Fibroblast of lung (primary cell): ENCODE measurements at places on chromosomes 11 and 22. TPM values are rescaled to one million over a fixed set of nuclear protein-coding genes. Genes with fewer than 3 reads are reported as not detected.
A peak's percentile ranks its signal among the peaks of the same experiment; 100 is the strongest.

GRCh38 chr11:61160487-61161189, 588 bp downstream of the VPS37C start:
- peak; percentile 21 for DNase-seq

DNA sequence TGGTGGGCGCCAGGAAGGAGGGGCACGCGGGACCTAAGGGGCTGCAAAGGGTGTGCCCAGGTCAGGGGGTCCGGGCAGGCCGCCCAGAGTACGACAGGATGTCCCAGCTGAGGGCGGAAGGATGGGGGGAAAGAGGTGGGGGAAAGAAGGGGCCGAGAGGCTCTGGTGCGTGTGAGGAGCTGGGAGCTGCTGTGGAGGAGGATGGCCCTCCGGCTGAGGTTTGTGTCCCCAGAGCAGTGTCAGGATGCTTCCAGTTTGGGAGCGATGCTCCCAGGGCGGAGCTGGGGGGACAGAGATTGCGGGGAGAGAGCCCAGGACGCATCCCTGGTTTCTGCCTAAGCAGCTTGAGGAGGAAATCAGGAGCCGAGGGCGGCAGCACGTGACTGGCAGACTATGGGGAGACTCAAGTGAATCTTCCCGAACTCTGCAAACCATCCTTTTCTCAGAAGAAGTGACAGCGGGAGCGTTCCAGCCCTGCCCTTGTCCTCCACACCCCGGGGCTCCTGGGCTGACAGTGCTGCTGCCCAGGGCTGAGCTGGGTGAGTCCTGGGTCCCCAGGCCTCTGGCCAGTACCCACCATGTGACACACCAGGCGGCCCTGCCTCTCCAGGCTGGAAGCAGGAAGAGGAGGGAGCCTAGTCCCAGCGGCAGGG, 19.7 kb upstream of the TTLL12 start:
- DNase-seq = no peak

DNA sequence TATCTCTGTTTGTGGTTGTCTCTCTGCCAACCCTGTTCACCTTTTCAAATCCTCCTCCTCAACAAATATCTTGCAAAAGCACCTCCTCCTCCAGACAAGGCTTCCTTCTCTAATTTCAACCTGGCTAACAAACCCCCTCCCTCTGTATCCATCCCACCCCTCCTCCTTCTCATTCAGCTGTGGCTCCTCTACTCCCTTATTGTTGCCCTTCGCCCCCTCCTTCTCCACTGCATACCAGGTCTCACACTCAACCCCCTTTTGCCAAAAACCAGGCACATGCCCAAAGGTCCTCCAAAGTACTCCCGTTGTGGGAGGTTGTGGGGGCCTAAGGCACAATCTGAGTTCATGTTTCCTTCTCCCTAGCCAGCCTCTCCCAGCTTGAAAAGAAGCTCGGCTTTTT, 110.6 kb downstream of the JRKL start:
- no peak for DNase-seq

DNA sequence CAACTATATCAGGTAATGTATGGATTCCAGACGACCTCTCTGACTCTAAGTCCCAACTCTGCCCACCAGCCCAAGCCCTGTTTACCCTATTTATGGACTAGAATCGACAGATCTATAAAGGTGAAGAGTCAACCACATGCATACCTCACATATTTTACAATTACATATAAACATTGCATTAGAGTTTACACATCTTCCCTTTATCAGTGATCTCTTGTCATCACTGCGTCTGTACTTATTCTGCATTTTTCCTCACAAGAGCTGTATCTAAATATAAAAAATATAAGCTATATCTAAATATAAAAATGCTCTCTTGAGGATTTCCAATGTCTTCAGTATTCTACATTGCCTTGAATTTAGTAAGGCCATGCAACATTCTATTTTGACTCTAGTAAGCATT, 8.5 kb downstream of the FIBIN start:
- no peak for DNase-seq

DNA sequence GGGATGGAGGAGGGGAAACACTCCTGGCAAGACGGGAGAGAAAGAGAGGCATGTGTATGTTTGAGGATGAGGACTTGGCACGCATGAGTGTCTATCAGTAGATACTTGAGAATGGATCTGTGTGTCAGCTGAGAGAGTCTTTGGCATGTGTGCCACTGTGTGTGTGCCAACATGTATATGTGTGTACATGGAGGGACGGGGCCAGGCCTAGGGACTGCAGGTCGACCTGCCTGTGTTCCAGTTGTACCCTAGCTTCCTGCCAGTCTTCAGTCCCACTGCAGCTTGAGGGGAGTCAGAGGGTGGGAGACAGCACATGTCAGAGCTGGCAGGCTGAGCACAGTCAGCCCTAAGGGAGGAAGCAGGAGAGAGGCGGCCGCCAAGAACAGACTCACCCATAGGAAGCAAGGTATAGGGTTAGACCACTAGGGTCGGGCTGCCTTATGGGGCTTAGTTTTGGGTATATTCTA, 5.6 kb downstream of the CLCF1 start:
- no peak for DNase-seq

DNA sequence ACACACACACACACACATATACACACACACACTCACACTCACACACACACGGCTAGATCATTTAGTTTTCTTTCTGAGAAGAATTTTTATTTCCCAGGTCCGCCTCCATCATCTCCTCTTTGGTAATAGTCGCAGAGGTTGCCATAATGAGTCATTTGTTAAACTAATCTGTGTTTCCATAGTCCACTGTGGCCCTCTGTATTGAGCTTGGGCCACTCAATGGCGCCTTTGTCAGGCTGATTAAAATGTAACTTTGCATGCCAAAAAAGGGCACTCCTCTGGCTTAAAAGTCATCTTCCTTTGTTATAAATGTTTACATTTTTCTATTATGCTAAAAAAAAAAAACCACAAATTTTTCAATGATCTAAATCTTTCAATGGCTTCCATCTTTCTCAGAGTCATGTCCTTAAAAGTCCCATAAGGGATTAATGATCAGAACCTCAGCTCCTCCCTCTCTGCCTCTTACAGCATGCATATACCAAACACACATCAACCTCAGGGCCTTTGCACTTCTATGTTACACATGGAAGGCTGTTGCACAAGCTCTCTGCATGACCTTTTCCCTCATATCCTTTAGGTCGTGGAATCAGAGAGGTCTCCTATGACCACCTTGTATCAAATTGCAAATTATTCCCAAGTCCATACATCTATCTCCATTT, 35.3 kb downstream of the EHF start:
- DNase-seq = peak; percentile 62

- no peak for DNase-seq
These were observed 831.2 kb downstream of the METTL15 start for GRCh38 chr11:28939381-28939780.

DNA sequence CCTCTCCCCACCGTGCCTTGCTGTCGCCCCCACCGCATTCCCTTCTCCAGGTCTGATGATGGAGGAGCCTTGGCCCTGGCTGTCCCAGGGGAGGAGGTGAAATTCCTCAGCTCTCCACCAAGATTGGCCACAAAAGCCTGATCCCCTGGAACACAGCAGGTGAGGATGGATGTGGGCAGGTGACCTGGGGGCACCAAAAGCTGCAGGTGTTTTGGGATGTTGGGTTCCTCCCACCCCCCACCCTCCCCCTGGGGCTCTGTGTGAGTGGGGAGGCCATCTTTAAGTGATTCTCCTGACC, 639 bp downstream of the TRIOBP start:
- no peak for DNase-seq

- no peak for DNase-seq
These were observed 87.0 kb downstream of the ATXN10 start for GRCh38 chr22:45758603-45759002.

DNA sequence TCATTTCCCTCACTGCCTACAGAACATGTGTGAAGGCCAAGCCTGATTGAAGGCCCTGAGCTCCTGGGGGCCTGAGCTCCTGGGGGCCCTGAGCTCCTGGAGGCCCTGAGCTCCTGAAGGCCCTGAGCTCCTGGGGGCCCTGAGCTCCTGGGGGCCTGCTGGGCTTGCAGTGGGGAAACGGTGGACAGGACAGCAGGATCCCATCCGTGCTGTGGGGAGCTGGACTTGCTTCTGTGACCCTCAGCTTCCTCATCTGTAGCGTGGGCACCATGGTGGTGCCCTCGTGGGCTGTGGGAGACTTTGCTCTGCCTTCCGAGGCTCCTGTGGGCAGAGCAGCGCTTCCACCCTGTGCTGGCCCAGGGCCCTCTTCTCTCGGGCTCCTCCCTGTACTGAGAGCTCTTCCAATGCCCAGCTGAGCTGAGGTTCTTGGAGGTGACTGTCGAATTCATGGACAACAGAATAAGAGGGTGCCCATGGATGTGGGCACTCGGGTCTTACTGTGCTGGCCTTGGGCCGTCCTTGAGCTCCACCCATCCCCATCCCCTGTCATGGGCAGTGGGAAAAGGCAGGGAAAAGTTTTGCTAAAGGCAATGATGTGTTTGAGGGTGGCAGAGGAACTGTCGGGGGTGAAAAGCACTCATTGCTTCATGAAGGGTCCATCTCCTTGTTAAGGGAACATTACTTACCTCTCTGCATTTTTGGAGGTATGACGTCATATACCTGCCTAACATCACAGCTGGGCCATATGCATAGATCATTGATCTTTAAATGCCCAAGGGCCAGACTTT, 786.7 kb downstream of the TBC1D22A start:
- no peak for DNase-seq

- DNase-seq = no peak
These were observed 56.9 kb upstream of the TNRC6B start for GRCh38 chr22:40120848-40121247.

Gene CEP126
- total RNA-seq = 1.8 and 6.4 TPM in 2 replicates

DNA sequence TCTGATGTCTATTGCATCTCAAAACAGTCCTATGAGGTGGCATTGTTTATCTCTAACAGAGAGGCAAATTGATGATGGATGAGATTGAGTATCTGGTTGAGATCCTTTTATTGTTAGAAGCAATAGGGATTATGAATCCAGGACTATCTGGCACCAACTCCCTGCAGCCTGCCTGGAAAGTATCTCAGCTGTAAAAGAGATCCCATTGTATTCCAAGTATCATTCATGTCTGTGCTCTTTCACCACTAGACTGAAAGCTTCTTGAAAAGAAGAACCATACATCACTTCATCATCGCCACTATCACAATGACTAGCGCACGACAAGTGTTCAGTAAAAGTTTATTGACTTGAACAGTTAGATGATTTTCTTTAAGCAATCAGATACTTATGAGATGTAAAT, 41.9 kb upstream of the PCF11 start:
- DNase-seq = no peak

GRCh38 chr11:36030731-36031281, 86.9 kb downstream of the LDLRAD3 start:
- DNase-seq = peak; percentile 96
